ENCODE measurements at places on chromosomes 1 and 21. TPM values are rescaled to one million over a fixed set of nuclear protein-coding genes. Genes with fewer than 3 reads are reported as not detected.

The PLA2G2F gene
- polyA plus RNA-seq, result not detected

- no peak for DNase-seq
Measured at GRCh38 chr1:19395678-19396192, 83.6 kb downstream of the SLC66A1 start.

- no peak for DNase-seq
Measured at GRCh38 chr1:228510803-228511413, 23.7 kb downstream of the RNF187 start.

The SLFNL1 gene
- polyA plus RNA-seq, result 0.03 TPM

DNA sequence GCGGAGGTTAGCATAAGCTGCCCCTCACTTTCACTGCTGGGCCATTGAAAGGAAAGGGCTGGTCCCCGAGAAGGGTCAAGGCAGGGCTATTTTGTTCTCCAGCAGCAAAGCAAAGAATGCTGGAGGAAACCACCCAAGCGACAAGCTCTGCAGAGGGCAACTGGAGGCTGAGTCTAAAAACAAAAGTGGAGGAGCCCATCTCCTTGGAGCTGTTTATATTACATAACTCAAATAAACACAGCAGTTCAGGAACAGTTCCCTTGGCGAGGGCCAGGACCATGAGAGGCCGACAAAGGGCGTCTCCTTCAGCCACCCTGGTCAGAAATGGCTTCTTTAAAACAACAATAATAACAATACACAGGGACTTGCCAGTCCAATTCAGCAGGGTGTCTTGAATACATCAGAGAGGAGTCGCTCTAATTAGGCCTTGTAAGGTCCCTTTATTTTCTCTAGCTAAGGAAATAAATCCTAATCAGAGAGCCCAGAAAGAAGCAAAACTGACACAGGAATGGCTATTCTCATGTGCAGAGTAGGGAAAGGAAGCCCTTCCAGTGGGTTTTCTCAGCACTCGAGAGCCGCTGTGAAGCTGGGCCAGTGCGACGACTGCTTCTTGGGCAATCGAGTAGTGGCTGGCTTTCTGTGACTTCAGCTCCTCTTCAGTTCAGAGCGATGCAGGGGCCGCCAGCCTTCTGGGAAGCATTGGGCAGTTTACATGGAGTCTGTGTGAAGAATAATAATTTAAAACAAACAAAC is 57.0 kb upstream of the TARBP1 start:
- DNase-seq, result no peak

DNA sequence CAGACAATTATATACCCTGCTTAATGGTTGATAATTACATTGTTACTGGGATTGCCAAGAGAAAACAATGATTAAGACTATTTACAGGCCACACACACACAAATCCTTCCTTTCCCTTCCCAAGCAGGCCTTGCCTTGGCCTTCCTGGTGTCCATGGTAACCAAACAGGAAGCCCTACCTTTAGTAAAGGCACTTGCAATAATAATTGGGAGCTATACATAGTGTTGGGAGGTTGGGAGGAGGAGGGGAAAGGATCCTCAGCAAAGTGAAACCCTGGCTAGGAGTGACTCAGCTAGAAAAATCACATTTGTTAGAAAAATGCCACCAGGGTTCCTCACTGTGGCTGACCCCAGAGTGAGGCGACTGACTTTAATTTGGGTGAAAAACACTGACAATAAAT is 122.3 kb upstream of the ADAR start:
- DNase-seq, result peak; percentile 63

DNA sequence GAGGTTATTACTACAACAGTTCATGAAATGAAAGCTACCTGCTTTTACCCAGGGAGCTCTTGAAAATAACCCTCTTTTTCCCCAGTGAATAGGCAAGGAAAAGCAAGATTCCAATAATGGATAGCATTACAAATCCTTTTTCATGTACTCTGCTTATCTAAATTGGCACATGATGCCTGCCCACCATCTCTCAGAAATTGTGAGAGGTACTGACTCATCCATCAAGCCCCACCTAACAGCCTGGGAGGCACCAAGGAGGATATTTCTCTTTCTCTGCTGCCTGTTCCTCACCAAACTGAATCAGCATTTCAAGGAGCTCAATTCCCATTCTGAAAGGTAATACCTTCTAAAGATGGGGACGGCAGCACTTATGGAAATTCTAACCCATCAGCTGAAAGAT is 34.4 kb downstream of the PALMD start:
- DNase-seq, result no peak

GRCh38 chr21:35113064-35113463 is 64.0 kb upstream of the RUNX1 start:
- no peak for DNase-seq

- DNase-seq, result peak; percentile 64
Measured at GRCh38 chr1:46520063-46520911, 30.7 kb downstream of the DMBX1 start.

The GPR52 gene
- polyA plus RNA-seq, result not detected

GRCh38 chr21:25307489-25307888 is 299.8 kb downstream of the MRPL39 start:
- DNase-seq, result no peak

DNA sequence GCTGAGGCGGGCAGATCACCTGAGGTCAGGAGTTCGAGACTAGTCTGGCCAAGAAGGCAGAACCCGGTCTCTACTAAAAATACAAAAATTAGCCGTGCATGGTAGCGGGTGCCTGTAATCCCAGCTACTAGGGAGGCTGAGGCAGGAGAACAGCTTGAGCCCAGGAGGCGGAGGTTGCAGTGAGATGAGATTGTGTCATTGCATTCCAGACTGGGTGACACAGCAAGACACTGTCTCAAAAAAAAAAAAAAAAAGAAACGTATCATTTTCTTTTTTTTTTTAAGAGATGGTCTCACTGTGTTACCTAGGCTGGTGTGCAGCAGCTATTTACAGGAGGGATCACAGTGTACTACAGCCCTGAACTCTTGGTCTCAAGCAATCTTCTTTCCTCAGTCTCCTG is 47.3 kb downstream of the ITGB3BP start:
- no peak for DNase-seq

- no peak for DNase-seq
Measured at GRCh38 chr1:18922848-18923755, 20.7 kb upstream of the ALDH4A1 start.

DNA sequence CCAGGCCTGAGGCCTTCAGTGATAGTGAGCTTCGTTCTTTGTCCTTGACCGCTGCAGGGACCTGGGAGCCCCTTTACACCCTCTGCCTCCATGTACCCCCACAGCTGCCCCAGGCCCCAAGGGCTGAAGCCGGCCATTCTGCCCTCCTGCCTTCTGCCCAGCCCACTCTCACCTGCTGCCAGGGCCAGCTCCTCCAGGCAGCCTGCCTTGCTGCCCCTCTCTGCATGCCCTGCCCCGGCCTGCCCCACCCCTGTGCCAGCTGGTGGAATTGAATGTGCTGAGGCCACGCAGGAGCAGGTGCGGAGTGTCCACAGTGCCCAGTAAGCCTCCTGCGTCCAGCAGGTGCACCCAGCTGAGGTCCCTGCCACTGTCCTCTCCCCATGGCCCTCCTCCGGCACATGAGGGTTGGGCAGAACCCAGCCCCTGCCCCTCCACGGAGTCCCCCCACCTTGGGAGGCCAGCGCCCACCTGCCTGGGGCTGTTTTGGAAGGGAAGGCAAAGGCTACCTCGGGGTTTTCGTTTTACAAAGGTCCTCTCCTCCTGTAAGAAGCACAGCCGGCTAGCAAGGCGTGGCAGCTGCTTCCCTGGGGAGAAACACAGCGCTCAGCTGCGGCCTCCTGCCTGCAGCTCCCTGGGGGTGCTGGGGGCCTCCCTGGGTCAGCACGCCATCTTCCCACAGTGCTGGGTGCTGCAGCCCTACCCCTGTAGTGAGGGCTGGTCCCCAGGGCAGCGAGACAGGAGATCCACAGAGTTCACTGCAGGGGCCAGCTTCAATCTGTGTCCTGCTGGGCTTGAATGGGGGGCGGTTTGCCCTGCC is 21.0 kb downstream of the MMEL1 start:
- DNase-seq, result no peak

DNA sequence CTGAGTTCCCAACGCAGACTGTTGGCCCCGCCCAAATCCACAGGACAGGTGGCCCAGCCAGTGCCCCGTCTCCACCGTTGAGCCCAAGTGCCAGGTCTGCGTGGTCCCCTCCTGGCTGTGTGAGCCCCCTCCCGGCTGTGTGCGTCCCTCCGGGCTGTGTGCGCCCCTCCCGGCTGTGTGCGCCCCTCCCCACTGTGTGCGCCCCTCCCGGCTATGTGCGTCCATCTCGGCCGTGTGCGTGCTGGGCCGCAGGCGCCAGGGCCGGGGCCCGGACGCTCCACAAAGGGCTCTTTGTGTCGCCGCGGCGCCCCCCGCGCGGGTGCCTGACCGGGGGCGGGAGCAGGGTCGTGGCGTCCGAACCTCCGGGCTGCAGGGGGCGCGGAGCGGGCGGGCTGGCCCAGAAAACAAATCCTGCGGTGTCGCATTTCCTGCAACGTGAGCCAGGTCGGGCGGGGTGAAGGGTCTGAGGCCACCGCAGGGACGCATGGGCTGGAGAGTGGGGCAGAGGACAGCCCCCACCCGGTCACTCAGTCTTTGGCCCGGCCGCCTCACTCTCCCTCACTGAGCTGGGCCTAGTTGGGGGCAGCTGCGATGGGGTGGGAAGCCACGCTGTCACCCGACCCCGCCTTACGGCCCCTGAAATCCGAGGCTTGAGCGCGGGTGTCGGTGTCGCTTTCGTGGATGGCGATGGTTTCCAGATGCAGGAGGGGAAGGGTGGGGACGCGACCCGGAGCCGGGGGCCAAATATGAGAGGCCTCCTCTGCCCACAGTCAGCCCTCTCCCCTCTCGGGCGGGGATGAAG is 18.8 kb downstream of the TNFRSF25 start:
- DNase-seq, result no peak

The ATAD3C gene
- not detected for polyA plus RNA-seq

DNA sequence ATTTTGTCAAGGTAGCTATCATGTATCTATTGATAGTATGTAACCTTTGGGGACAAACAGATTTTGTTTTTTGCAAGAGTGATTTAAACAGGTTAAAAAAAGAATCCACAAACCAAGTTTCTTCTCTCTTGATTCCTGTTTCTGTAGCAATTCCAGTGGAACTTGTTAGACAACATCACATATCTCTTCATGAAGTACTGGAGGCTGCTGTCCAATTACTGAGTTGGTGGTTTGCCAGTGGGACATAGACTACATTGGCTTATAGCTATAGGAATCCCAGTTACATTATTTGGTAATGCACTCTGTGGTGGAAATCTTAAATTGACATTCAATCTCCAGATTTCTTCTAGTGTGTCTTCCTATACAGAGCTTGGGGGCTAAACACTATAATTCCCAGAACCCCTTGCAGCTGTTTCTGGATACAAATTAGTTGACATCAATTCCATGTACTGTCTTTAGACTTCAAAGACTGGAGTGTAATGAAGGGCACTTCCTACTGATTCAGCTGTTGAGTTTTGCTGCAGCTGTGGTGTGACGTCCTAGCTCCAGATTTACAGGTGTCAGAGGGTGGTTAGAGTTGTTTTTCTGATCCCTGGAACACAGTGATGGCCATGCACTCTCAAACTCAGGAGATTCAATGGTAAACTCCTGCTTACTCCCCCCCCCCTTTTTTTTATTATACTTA is 29.4 kb upstream of the GCLM start:
- no peak for DNase-seq

GRCh38 chr1:2875707-2876561 is 74.4 kb upstream of the TTC34 start:
- peak; percentile 21 for DNase-seq

The SAMD13 gene
- 0.53 TPM for polyA plus RNA-seq

- no peak for DNase-seq
Measured at GRCh38 chr21:14688412-14688811, 142.3 kb upstream of the SAMSN1 start.

DNA sequence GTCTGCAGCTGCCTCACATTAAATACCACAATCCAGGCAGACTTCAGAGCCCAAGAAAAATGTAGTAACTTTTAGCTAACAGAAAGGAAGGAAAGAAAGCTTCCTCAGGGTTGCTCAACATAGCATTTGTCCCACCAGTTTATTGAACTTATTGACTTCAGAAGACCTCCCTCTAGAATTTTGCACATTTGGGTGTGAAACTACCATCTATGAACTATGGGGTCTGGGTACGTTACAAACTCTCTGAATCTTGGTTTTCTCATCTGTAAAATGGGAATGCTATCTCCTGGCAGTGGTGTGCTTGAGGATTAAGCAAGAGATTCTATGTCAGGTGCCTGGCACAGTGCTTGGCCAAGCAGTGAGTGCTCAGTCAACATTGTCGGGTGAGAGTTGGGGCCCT is at the start of gene ZP4:
Gene ZP4 (minus strand): TSS at position 101 of the 400 bp plus-strand sequence. CDS start 287 bp downstream, outside the sequence.
- DNase-seq, result no peak

The TPTE gene
- polyA plus RNA-seq, result not detected

The DNASE2B gene
- polyA plus RNA-seq, result not detected

The PTPRC gene
- not detected for polyA plus RNA-seq

The VSIG8 gene
- not detected for polyA plus RNA-seq

DNA sequence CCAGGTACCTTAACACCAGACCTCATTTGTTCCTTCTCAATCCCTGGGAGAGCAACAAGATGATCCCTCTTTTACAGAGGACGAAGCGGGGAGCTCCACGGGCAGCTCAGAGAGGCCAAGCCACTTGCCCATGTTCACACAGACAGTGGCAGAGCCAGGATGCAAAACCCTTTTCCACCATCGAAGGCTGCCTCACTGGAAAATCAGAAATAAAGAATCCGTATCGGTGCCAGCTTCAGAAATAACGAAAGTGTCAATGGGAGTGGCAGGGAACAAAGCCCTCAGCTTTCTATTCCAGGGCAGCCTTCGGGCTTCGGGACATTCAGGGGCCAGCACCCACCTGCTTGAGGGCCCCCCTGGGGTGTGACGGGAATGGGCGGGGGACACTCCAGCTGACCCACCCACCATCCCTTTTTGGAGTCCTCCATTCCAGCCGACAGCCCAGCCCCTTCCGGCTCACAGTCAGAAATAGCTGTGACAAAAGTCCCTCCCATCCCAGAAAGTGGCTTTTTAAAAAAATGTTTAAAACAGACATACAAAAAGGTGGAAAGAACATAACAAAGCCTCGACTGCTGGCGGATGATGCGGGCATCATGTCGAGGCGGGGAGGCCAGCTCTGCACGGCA is 6.0 kb downstream of the IFFO2 start:
- no peak for DNase-seq

GRCh38 chr21:32484706-32485380 is 72.3 kb downstream of the EVA1C start:
- DNase-seq, result no peak

- no peak for DNase-seq
Measured at GRCh38 chr21:39601187-39601928, 11.4 kb upstream of the B3GALT5 start.

Measured in A549 (cell line).